ENCODE measurements at places on chromosomes 7 and 10. TPM values are rescaled to one million over a fixed set of nuclear protein-coding genes. Genes with fewer than 3 reads are reported as not detected.

GRCh38 chr10:112949143-112949823 is 764 bp upstream of the TCF7L2 start:
- H3K36me3 ChIP-seq = no peaks in the 10 kb centered on the region
- H3K27me3 ChIP-seq = no peaks in the 10 kb centered on the region
- H3K27ac ChIP-seq = peak overlapping the region; percentile 45
- H3K4me3 ChIP-seq = peak overlapping the region; percentile 76

DNA sequence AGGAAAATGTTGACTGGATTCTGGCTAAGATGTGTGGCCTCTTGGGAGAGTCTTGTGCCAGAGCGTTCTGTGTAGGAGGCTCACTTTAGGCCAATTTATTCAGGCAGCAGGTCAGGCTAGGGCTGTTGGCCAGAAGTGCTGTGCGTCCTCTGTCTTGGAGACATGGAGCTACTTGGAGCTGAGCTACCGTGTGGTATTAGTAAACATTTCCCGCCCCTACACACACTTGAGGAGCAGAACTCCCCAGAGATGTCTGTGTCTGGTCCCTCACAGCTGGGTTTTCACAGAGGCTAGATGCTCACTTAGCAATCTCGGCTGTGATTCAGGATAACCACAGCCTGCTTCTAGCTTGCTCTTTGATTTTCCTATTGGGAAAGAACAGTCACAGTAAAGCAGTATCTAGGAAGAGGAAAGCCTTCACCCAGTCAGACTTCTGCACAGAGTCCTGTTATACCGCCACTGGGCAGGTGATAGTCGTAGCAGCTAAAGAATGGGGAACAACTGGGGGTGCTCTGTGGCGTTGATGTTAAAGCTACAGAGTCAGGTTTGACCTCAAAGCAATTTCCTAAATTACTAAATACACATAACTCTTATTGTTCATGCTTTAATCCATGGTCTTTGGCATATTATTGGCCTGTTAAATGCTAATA is 86.7 kb downstream of the MDFIC start:
- no peaks in the 10 kb centered on the region for H3K36me3 ChIP-seq
- no peak overlapping the region for H3K4me3 ChIP-seq
- peaks cover 12% of the 10 kb centered on the region for H3K4me1 ChIP-seq
- no peaks in the 10 kb centered on the region for H3K27me3 ChIP-seq

DNA sequence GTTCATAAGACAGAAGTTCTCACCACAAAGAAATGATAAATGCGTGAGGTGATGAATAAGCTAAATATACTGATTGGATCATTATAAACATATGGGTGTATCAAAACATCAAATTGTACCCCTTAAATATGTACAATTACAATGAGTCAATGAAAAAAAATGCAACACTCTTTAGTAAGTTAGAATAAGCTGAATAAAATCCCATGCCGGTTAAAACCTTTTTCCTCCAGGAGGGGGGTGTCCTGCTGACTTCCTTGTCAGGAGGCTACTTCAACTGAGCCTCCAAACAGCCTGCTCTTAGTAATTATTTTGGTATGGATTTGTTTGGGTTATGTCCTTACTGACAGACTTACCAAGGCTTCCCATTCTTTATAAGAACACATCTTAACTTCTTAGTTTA is 649.1 kb downstream of the INHBA start:
- no peaks in the 10 kb centered on the region for H3K36me3 ChIP-seq
- no peak for DNase-seq
- no peaks in the 10 kb centered on the region for H3K4me1 ChIP-seq
- H3K27me3 ChIP-seq = no peaks in the 10 kb centered on the region

DNA sequence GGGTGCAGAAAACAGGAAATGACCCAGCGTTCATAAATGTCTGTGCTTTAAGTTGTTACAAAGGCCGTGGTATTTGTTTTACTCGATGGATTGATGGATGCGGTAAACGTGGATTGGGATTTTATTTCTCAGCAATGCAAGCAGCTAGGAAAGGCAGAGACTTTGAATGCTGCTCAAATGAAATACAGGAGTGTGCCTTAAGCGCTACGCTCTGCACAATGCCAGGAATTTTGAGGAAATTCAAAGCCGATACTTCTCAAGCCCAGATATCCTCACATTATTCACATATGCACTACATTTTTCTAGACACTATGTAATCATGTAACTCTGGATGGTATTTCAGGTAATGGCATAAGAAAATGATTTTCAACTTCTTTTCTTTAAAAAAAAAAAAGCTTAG is 514.3 kb upstream of the ADARB2 start:
- no peak overlapping the region for H3K4me3 ChIP-seq
- DNase-seq = no peak
- no peaks in the 10 kb centered on the region for H3K27me3 ChIP-seq

GRCh38 chr7:76273503-76273902 is 29.0 kb upstream of the HSPB1 start:
- no peak overlapping the region for H3K4me3 ChIP-seq
- no peaks in the 10 kb centered on the region for H3K36me3 ChIP-seq
- DNase-seq = no peak
- no peak overlapping the region for H3K27ac ChIP-seq
- no peaks in the 10 kb centered on the region for H3K4me1 ChIP-seq
- H3K27me3 ChIP-seq = no peaks in the 10 kb centered on the region

GRCh38 chr10:91117505-91117904 is 103.0 kb upstream of the PCGF5 start:
- no peak overlapping the region for H3K27ac ChIP-seq
- no peaks in the 10 kb centered on the region for H3K27me3 ChIP-seq
- H3K4me1 ChIP-seq = no peaks in the 10 kb centered on the region
- H3K4me3 ChIP-seq = no peak overlapping the region
- H3K36me3 ChIP-seq = no peaks in the 10 kb centered on the region
- DNase-seq = no peak

DNA sequence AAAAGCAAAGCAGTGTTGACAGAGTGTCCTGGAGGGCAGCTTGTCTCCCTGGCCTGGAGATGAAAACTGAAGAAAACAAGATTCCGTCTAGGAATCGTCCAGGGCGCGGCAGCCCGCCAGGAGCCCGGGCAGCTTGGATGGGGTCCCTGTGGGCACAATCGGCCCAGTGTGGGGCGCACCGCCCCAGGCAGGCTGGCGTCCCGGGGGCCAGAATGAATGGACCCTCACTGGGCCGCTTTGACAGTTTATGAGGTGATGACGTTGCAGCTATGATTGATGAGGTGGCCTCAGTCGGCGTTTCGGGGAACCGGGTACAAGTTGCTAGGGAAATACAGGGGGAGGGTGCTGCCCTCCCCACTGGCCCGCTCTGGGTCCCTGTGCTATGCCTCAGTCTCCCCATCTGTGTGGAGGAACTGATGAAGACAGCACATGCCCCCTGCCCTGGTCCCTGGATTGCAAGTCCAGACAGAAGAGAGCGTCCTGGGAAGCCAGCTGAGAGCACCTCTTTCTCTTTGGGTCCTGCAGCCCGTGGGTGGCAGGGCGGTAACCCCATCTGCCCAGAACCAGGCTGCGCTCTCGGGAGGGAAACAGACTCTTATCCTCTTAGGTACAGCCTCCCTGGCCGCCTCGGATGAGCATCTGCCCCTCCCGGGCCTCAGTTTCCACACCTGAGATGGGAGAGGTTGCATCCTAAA is 131.3 kb downstream of the LHPP start:
- no peaks in the 10 kb centered on the region for H3K4me1 ChIP-seq
- no peak overlapping the region for H3K27ac ChIP-seq
- no peaks in the 10 kb centered on the region for H3K27me3 ChIP-seq
- no peak overlapping the region for H3K4me3 ChIP-seq
- DNase-seq = peak; percentile 21

DNA sequence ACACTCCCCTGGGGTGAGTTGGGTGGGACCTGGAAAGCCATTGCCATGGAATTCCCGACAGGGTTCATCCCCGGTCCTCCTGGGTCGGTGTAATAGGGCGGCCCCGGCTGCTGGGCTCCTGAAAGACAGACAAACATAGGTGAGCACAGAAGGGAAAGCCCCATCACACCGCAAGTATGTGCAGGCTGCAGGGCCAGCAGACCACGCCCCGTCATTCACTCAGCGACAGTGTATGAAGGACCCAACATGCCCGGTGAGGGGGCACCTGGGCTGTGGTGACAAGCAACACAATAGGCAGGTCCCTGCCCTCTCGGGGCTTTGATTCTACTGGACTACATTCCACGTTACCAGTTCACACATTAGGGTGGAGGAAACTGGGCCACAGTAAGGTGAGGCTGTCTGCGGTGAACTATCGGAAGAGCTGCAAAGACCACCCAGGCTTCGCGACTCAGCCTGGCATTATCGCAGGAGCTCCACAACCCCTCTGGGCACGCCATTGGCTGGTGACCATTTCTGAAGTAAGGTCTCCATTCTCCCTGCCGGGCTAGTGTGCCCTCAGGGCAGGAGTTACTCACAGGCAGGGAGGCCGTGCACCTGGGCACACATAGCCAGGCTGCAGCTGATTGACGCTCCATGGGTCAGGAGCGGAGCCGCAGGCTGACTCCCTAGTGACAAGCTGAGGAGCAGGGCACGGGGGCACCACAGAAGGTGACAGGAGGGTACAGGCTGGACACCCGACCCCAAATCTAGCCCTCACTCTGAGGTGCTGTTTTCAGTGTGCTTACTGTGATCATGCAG is 99.2 kb downstream of the VOPP1 start:
- no peaks in the 10 kb centered on the region for H3K4me1 ChIP-seq
- H3K36me3 ChIP-seq = peaks cover 9% of the 10 kb centered on the region
- no peak overlapping the region for H3K27ac ChIP-seq
- no peak overlapping the region for H3K4me3 ChIP-seq
- peak; percentile 30 for DNase-seq
- H3K27me3 ChIP-seq = no peaks in the 10 kb centered on the region

DNA sequence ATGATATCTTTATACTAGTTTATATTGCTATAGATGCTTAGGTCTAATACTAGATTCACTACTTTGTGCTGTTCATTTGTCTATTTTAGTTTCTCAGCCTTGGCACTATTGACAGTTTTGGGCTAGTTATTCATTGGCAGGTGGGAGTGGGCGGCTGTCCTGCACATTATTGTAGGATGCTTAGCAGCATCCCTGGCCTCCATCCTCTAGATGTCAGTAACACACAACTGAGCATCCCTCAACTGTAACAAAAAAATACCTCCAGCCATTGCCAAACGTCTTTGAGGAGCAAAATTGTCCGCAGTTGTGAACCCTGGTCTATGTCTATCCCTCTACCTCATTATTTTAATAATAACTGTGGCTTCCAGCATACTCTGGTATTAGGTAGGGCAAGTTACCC is 34.4 kb upstream of the PNLIP start:
- H3K27me3 ChIP-seq = no peaks in the 10 kb centered on the region
- no peak for DNase-seq
- no peak overlapping the region for H3K4me3 ChIP-seq
- H3K4me1 ChIP-seq = no peaks in the 10 kb centered on the region
- H3K27ac ChIP-seq = no peak overlapping the region
- no peaks in the 10 kb centered on the region for H3K36me3 ChIP-seq

DNA sequence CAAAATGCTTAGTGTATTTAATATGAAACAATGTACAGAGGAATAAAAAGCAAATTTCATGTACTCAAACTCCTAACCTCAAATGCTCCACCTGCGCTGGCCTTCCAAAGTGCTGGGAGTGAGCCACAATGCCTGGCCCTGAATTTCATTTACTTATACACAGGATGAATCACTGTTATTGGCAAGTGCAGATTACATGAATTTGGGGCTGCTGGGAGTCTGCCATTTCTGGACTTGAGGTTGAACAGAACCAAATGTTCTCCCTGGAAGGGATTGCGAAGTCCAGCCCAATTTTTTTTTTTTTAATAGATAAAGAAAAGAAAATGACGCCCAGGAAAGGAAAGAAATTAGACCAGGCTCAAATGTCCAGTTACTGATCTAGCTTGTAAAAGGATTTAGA is 6.8 kb upstream of the CSTF2T start:
- no peak overlapping the region for H3K27ac ChIP-seq
- H3K4me3 ChIP-seq = no peak overlapping the region
- peak; percentile 87 for DNase-seq

GRCh38 chr10:104641187-104641936 is at the start of gene SORCS3:
SORCS3 (plus strand) TSS chr10:104641290.
- no peak within 1 kb of the TSS for H3K4me3 ChIP-seq
- H3K36me3 ChIP-seq = no peaks in the 10 kb centered on the region
- no peak for DNase-seq
- H3K27ac ChIP-seq = no peak within 1 kb of the TSS
- H3K27me3 ChIP-seq = no peaks in the 10 kb centered on the region

DNA sequence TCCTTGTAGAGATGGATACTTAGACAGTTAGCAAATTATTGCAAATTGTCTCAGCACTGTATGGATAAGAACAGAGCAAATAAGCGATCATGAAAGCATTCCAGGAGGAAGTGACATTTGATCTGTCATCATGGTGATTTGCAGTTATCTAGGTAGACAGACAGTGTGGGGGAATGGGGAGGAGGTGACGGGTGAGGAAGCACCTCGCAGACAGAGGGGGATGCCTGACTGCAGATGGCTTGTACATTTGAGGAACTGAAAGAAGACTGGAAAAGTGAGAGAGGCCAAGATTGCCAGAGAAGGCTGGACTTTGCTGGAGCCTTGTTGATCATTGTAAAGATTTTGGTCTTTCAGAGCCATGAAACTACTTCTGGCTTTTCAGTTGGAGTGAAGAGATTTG is 318.2 kb upstream of the CELF2 start:
- no peaks in the 10 kb centered on the region for H3K27me3 ChIP-seq
- no peak for DNase-seq
- no peak overlapping the region for H3K4me3 ChIP-seq
- H3K4me1 ChIP-seq = no peaks in the 10 kb centered on the region
- no peaks in the 10 kb centered on the region for H3K36me3 ChIP-seq

DNA sequence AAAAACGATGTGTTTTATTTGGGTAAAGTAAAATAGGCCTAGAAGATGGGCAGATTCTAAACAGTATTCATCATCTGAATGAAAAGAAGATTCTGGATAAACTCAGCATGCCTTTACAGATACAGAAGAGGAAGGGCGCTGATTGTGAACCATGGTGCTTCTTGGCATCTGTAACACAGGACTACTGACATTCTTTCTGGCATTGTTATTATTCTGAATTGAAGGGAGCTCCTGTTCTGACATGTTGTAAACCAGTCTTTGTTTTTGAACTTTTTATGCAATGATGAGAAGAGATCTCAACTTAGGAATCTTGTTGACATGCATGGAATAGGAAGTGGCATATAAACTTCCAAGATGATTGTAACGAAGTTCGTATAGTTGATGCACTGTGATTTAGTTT is 13.5 kb downstream of the RPA3 start:
- H3K27ac ChIP-seq = no peak overlapping the region
- no peaks in the 10 kb centered on the region for H3K4me1 ChIP-seq
- H3K27me3 ChIP-seq = no peaks in the 10 kb centered on the region
- H3K4me3 ChIP-seq = no peak overlapping the region
- no peaks in the 10 kb centered on the region for H3K36me3 ChIP-seq
- DNase-seq = no peak

The CISD1 gene
- 47.7 TPM for polyA plus RNA-seq

The CAPZA2 gene
- 91.1 TPM for polyA plus RNA-seq

The CNPY4 gene
- polyA plus RNA-seq = 17.2 TPM

The MYO3A gene
- not detected for polyA plus RNA-seq

The PALD1 gene
- 3.9 TPM for polyA plus RNA-seq

The DDX21 gene
- polyA plus RNA-seq = 22.0 TPM

The ATOH7 gene
- polyA plus RNA-seq = not detected

The UPK3BL1 gene
- polyA plus RNA-seq = 142 TPM
